ENCODE measurements at places on chromosomes 16 and 17. TPM values are rescaled to one million over a fixed set of nuclear protein-coding genes. Genes with fewer than 3 reads are reported as not detected.

GRCh38 chr16:17149904-17150483 is 320.8 kb downstream of the XYLT1 start:
- peaks cover 6% of the 10 kb centered on the region for H3K4me1 ChIP-seq
- no peak for DNase-seq
- no peaks in the 10 kb centered on the region for H3K36me3 ChIP-seq
- no peak overlapping the region for H3K4me3 ChIP-seq

- peaks cover 11% of the 10 kb centered on the region for H3K4me1 ChIP-seq
- H3K36me3 ChIP-seq, result peaks cover 2% of the 10 kb centered on the region
- H3K4me3 ChIP-seq, result no peak overlapping the region
- no peak overlapping the region for H3K27ac ChIP-seq
- peaks cover 3% of the 10 kb centered on the region for H3K27me3 ChIP-seq
Observed at GRCh38 chr16:14278749-14279148, 207.6 kb downstream of the MRTFB start.

- H3K36me3 ChIP-seq, result peaks cover 3% of the 10 kb centered on the region
- H3K27me3 ChIP-seq, result peaks cover 14% of the 10 kb centered on the region
- no peak for DNase-seq
- no peak overlapping the region for H3K27ac ChIP-seq
- H3K4me1 ChIP-seq, result peaks cover 15% of the 10 kb centered on the region
Observed at GRCh38 chr17:81903415-81903831, 1.4 kb downstream of the NPB start.

- peaks cover 35% of the 10 kb centered on the region for H3K4me1 ChIP-seq
- H3K27ac ChIP-seq, result no peak overlapping the region
- H3K4me3 ChIP-seq, result no peak overlapping the region
- no peaks in the 10 kb centered on the region for H3K27me3 ChIP-seq
Observed at GRCh38 chr17:17080181-17080631, 37.9 kb downstream of the MPRIP start.

DNA sequence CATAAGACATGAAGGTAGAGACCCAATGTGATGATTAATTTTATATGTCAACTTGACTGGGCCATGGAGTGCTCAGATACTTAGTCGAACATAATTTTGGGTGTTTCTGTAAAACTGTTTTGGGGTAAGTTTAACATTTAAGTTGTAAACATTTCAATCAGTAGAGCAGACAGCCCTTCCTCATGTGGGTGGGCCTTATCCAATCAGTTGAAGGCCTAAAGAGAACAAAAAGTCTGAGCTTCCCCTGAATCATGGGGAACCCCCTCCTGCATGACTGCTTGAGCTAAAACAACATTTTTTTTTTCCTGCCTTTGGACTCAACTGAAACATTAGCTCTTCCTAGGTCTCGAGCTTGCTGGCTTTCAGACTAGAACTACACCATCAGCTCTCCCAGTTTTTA is 327.3 kb upstream of the SOX9 start:
- no peaks in the 10 kb centered on the region for H3K27me3 ChIP-seq
- no peak for DNase-seq
- H3K4me3 ChIP-seq, result no peak overlapping the region
- H3K36me3 ChIP-seq, result peaks cover 4% of the 10 kb centered on the region
- H3K4me1 ChIP-seq, result peaks cover 7% of the 10 kb centered on the region
- no peak overlapping the region for H3K27ac ChIP-seq

DNA sequence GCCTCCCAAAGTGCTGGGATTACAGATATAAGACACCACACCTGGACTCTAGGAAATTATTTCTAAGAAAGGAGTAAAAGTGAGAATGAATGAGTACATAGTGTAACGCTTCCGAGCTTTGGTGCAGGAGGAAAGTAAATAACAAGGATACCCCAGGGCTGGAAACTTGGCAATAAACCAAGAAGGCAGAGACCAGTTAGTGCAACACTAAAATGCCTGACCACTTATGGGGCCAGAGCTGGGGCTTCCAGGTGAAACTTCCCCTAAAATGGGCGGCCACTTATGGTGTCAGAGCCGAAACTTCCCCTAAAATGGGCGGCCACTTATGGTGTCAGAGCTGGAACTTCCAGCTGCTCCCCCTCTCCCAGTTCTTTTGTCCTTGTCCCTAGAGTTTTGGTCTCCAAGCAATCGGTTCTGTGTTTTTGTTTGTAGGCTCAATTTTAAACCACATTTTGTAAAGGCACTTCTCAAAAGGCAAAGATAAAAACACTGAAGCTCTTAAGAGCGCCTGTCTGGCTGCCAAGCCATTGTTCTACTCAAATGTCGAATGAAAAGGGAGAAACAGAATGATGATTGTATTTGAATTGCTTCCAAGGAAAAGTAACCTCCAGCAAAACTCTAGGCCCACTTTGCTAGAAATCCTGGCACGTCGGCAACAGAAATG is 63.9 kb downstream of the NXN start:
- H3K36me3 ChIP-seq, result peaks cover 32% of the 10 kb centered on the region
- H3K27ac ChIP-seq, result peak overlapping the region; percentile 91
- DNase-seq, result no peak

DNA sequence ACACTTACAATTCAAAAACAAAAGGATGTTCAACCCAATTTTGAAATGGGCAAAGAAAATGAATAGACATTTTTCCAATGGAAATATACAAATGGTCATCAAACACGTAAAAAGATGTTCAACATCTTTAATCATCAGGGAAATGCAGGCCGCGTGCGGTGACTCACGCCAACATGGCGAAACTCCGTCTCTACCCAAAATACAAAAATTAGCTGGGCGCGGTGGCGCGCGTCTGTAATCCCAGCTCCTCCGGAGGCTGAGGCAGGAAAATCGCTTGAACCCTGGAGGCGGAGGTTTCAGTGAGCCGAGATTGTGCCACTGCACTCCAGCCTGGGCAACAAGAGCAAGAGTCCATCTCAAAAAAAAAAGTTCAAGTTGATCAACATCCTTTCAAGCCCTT is 1.8 kb upstream of the CLUAP1 start:
- no peak overlapping the region for H3K27ac ChIP-seq
- H3K36me3 ChIP-seq, result no peaks in the 10 kb centered on the region
- no peak for DNase-seq
- peaks cover 24% of the 10 kb centered on the region for H3K4me1 ChIP-seq

DNA sequence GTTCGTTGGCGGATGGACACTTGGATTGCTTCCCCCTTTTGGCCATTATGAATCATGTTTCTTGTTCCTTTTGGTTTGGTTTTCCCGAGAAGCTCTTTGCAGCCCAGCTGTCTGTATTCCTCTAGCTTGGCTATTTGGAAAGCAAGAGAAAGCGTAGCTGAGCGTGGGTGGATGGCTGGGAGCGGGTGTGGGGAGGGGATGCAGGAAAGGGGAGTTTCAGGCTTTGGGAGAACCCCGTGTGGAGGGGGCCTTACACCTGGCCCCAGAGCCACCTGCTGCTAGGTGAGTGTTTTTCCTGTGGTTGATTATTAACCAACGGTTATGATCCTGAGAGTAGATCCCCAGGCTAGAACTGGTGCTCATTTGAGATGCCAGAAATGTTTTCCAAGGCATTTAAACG is 103.7 kb downstream of the RAP1GAP2 start:
- no peaks in the 10 kb centered on the region for H3K4me1 ChIP-seq
- H3K27me3 ChIP-seq, result no peaks in the 10 kb centered on the region
- H3K27ac ChIP-seq, result no peak overlapping the region
- no peaks in the 10 kb centered on the region for H3K36me3 ChIP-seq
- no peak overlapping the region for H3K4me3 ChIP-seq
- DNase-seq, result no peak

DNA sequence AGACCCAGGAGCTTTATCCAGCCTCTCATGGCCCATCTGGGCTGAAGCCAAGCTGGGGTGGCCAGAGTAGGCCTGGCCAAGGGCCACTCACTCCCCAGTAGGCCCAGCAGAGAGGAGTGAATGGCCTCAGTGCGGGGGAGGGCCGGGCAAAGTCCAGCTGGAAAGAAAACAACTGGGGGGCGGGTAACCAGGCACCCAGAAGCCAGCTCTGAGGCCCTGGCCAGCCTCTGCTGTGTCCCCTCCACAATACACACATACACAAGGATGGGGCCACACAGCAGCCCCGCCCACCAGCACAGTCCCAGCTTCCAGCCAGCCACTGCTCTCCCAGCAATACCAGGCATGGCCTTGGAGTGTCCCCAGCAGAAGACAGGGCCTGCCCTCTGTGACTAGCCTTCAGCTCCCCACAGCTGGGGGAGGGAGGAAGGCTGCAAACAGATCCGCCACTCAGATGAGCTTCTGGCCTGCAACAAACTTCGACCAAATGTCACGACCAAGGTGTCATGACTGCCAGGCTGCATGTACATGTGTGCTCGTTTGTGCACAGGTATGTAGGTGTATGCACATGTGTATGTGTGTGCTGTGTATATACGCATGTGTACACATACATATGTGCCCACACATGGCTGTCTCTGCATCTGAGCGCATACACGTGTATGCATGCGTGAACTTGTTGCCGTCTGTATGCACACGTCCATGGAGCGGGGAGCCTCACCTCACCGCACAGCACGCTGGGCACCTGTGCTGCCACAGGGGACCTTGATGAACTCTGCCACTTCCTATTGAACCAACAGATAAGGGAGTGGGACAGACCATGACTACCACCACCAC is 5.0 kb downstream of the CARHSP1 start:
- peak overlapping the region; percentile 28 for H3K27ac ChIP-seq
- DNase-seq, result no peak
- H3K36me3 ChIP-seq, result peaks cover 1% of the 10 kb centered on the region
- H3K4me1 ChIP-seq, result peaks cover 58% of the 10 kb centered on the region

DNA sequence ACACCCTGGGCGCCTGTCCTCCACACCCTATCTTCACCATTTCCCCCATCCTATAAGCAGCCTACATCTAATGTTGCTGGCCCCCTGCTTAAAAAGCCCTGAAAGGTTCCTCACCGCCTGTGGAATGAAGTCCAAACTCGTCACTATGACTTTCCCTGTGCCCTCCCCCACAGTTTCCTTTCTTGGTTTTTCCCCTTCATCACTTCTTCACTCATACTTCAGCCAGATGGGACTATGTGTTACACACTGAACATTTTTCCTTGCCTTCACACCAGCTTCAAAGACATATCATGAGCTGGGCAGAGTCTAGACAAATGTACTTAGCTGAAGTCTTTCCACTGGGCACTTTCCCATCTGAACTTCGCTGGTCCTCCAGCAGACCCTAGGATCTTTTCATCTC is 1.5 kb upstream of the MARCHF10 start:
- H3K4me1 ChIP-seq, result peaks cover 24% of the 10 kb centered on the region
- H3K27me3 ChIP-seq, result peaks cover 4% of the 10 kb centered on the region
- peak overlapping the region; percentile 1 for H3K4me3 ChIP-seq
- DNase-seq, result no peak
- H3K27ac ChIP-seq, result no peak overlapping the region

DNA sequence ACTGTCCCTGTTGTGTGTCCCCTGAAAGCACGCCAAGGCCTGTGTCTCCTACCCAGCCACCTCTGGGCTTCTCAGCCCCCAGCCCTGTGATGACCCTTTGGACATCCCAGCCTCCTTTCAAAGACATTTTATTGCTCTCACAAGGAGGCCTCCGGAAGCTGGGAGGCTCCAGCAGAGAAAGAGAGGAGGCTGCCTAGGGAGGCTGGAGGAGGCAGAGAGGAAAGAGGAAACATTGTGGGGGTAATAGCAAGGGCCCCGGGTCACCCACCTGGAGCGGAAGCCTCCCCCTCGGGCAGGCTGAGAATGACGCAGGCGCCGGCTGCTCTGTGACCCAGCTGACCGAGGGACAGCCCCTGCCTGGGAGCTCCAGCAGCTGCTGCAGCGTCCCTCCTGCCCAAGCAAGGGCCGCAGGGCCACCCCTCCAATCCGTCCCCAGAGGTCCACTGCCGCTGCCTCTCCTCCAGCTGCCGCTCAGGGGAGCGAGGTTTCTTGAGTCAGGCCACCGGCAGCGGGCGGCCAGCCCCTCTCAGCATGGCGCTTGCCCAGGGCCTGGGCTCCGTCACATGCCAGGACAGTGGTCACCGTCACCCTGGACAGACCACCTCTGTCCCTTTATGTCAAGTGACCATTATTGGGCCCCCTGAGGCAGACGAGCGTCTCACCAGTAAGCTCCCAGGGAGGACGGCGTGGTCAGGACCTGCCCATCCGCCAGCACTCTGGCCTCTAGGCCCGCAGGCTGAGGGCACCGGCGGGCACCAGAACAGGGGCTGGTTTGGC is 29.3 kb downstream of the ACTG1 start:
- peak overlapping the region; percentile 84 for H3K4me3 ChIP-seq
- DNase-seq, result peak; percentile 55
- H3K36me3 ChIP-seq, result no peaks in the 10 kb centered on the region

- H3K27ac ChIP-seq, result no peak overlapping the region
- no peaks in the 10 kb centered on the region for H3K36me3 ChIP-seq
- no peak overlapping the region for H3K4me3 ChIP-seq
- DNase-seq, result no peak
- H3K27me3 ChIP-seq, result no peaks in the 10 kb centered on the region
- peaks cover 50% of the 10 kb centered on the region for H3K4me1 ChIP-seq
Observed at GRCh38 chr16:79132701-79133100, 467.8 kb downstream of the MAF start.

DNA sequence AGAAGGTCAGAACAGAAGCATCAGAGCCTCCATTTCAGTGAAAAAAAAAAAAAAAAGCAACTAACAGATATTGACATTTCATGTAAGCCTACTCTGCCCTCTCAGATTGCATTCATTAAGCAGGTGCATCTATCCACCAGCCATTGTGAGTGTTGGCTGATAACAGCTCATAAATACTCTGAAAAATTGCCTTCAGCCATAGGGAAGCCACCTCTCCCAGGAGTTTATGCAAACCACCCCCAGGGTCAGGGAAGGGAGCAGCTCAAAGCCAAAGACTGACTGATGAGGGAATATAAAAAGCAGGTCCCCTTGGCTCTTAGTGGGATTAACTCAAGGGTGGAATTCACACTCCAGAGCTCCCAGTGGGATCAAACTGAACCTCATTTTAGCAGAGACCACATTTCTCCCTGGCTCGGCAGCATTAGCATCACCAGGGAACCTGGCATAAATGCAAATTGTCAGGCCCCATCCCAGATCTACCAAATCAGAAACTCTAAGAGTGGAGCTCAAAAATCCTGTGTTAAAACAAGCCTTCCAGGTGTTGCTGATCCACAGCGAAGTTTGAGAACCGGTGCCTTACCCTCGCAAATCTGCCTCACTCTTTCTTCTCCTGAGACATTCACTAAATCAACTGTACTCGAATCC is 14.2 kb downstream of the APOH start:
- no peak overlapping the region for H3K27ac ChIP-seq
- no peaks in the 10 kb centered on the region for H3K36me3 ChIP-seq
- H3K27me3 ChIP-seq, result no peaks in the 10 kb centered on the region

GRCh38 chr17:46727572-46728348 is 90.7 kb downstream of the WNT3 start:
- H3K27ac ChIP-seq, result peak overlapping the region; percentile 10
- H3K36me3 ChIP-seq, result peaks cover 4% of the 10 kb centered on the region
- peaks cover 41% of the 10 kb centered on the region for H3K4me1 ChIP-seq
- DNase-seq, result no peak

DNA sequence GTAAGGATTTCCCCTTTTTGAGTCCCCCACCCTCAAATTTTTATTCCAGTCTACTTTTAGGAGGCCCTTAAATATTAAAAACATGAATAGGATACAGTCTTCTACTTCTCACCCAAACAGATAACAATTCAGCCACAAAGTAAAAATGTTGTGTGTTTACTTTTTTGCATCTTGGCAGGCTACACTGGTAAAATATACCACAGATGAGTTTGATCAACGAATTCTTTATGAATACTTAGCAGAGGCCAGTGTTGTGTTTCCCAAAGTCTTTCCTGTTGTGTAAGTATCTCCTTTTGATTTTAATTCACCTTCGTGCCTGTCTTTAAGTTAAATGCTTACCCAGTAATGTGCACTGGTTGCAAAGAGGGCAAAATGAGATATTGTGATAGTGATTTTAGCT is 34.4 kb upstream of the RAB11FIP4 start:
- no peak for DNase-seq
- no peak overlapping the region for H3K27ac ChIP-seq
- H3K4me3 ChIP-seq, result no peak overlapping the region
- H3K4me1 ChIP-seq, result no peaks in the 10 kb centered on the region

The RPTOR gene
- total RNA-seq, result 34.0 TPM

The RUNDC1 gene
- 16.5 TPM for total RNA-seq

The PLEKHH3 gene
- 20.8 TPM for total RNA-seq

The HSPB9 gene
- total RNA-seq, result 0.40 TPM

The KRT9 gene
- total RNA-seq, result not detected

The OR1F1 gene
- total RNA-seq, result not detected
